ENCODE measurements at places on chromosomes 3 and 15.

DNA sequence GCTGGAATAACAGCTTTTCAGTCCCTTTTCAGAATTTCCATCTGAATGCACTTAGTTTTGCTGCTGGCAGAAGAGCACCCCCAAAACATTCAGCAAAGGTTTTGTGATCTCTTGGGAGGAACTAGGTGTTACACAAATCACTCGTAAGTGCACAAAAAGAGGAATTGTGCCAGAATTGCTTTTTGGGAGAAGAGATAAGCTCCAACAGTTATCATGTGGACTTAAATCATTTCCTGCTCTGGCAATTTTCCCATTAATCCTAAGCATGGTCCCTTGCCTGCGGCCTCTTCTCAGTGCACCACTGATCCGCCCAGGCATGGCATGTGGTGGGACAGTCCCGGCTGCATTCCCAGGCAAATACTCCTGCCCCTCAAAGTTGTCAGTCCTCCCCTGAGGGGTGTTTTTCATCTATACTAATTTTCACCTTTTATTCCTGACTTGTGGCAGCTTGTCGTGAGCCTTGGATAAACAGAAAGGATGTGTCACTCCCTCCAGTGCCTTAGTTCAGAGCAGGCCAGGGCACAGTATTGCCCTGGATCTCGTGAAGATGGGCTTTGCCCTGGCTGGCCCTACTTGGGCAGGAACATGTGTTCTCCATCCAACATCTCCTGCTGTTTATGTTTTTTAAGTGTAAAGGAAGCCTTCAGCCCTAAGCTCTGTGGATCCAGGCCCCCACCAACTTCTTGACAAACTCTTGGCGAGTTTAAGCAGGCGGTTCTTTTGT is 44.6 kb upstream of the VILL start:
- peaks cover 2% of the 10 kb centered on the region for H3K36me3 ChIP-seq
- no peak overlapping the region for H3K4me3 ChIP-seq
- peaks cover 21% of the 10 kb centered on the region for H3K4me1 ChIP-seq

- no peak overlapping the region for H3K27ac ChIP-seq
- DNase-seq: peak; percentile 57
- H3K4me1 ChIP-seq: peaks cover 27% of the 10 kb centered on the region
- H3K36me3 ChIP-seq: no peaks in the 10 kb centered on the region
Observed at GRCh38 chr3:38960953-38961622, 90.7 kb downstream of the SCN11A start.

- H3K4me1 ChIP-seq: no peaks in the 10 kb centered on the region
- peaks cover 13% of the 10 kb centered on the region for H3K27me3 ChIP-seq
- no peaks in the 10 kb centered on the region for H3K36me3 ChIP-seq
- H3K4me3 ChIP-seq: no peak overlapping the region
- DNase-seq: no peak
- H3K27ac ChIP-seq: no peak overlapping the region
Observed at GRCh38 chr3:127451321-127451720, 139.2 kb downstream of the TPRA1 start.

GRCh38 chr15:73081321-73081958 is 29.2 kb downstream of the NEO1 start:
- no peak overlapping the region for H3K4me3 ChIP-seq
- peaks cover 11% of the 10 kb centered on the region for H3K27me3 ChIP-seq
- peak; percentile 68 for DNase-seq
- no peaks in the 10 kb centered on the region for H3K36me3 ChIP-seq

- no peak for DNase-seq
- H3K4me3 ChIP-seq: no peak overlapping the region
- H3K36me3 ChIP-seq: no peaks in the 10 kb centered on the region
- no peaks in the 10 kb centered on the region for H3K4me1 ChIP-seq
- no peak overlapping the region for H3K27ac ChIP-seq
- H3K27me3 ChIP-seq: no peaks in the 10 kb centered on the region
Observed at GRCh38 chr15:83613714-83614113, 40.2 kb upstream of the ADAMTSL3 start.

DNA sequence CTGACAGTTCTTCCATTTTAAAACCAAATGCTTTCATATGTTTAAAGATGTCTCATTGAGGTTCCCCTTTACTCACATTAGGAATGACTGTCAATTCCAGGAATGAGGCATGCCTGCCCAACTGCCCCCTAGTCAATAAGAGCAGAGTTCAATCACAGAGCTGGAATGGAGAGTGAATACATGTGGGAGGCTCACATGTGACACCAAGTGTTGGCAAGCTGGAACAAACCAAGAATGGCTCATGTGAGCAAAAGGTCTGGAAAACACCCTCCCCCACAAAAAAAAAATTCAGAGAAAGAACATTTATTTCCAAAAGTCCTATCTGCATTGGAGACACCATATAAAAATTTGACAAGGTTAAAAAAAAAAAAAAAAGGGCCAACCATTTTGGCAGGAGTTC is 3.7 kb downstream of the PBRM1 start:
- peaks cover 29% of the 10 kb centered on the region for H3K4me1 ChIP-seq
- H3K36me3 ChIP-seq: peaks cover 35% of the 10 kb centered on the region
- H3K27ac ChIP-seq: peak overlapping the region; percentile 64
- peak; percentile 33 for DNase-seq

- no peak overlapping the region for H3K4me3 ChIP-seq
- DNase-seq: no peak
- no peak overlapping the region for H3K27ac ChIP-seq
- no peaks in the 10 kb centered on the region for H3K4me1 ChIP-seq
Observed at GRCh38 chr3:16378920-16379319, 113.9 kb downstream of the OXNAD1 start.

DNA sequence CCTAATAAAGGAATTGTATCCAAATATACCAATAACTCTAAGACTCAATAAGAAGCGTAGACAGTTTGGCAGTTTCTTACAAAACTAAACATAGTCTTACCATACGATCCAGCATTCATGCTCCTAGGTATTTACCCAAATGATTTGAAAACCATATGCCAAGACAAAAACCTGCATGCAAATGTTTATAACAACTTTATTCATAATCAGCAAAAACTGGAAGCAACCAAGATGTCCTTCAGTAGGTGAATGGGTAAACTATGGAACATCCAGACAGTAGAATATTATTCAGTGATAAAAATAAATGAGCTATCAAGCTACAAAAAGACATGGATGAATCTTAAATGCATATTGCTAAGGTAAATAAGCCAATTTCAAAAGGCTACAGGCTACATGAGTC is 58.4 kb downstream of the SYN2 start:
- DNase-seq: no peak
- no peak overlapping the region for H3K27ac ChIP-seq
- no peaks in the 10 kb centered on the region for H3K4me1 ChIP-seq
- no peak overlapping the region for H3K4me3 ChIP-seq
- H3K27me3 ChIP-seq: peaks cover 9% of the 10 kb centered on the region

DNA sequence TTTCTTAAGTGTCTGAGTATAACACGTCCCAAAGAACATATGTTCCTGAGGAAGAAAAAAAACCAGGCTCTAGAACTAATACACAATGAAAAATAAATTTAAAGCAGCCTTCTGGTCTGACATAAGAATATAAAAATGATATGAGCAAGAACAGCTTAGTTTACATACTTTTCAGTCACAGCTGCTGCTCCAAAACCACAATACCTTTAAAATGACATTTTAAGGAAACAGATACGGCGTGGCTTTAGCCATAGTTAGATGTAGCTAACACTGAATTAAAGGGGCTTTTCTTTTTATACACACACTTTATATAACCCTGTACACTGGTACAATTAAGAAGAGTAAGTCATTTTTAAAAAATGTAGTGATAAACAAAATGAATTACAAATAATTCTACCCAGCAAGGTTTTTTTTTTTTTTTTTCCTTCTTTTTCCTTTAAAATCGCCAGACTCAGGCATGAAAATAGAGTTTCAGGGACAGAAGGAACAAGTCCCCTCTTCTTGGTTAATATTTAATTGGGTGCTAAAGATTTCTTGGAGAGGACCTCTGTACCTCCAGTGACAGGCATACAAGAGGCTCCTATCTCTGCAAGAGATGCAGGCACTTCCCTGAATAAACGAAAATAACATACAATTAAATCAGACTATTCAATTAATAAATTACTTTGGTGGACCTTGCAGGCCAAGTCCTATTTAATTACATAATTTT is 265.6 kb downstream of the FOXP1 start:
- peaks cover 57% of the 10 kb centered on the region for H3K4me1 ChIP-seq
- no peak for DNase-seq
- H3K27ac ChIP-seq: peak overlapping the region; percentile 35
- H3K36me3 ChIP-seq: no peaks in the 10 kb centered on the region

- no peaks in the 10 kb centered on the region for H3K4me1 ChIP-seq
- no peak overlapping the region for H3K27ac ChIP-seq
- no peaks in the 10 kb centered on the region for H3K36me3 ChIP-seq
Observed at GRCh38 chr3:59313365-59313764, 263.5 kb upstream of the CFAP20DC start.

GRCh38 chr3:61371123-61371522 is 119.9 kb upstream of the FHIT start:
- peak; percentile 48 for DNase-seq
- H3K27me3 ChIP-seq: no peaks in the 10 kb centered on the region
- H3K4me1 ChIP-seq: no peaks in the 10 kb centered on the region
- H3K27ac ChIP-seq: no peak overlapping the region
- H3K4me3 ChIP-seq: no peak overlapping the region

All from common myeloid progenitor, CD34-positive (primary cell).